ENCODE measurements at places on chromosomes 2 and 18.

DNA sequence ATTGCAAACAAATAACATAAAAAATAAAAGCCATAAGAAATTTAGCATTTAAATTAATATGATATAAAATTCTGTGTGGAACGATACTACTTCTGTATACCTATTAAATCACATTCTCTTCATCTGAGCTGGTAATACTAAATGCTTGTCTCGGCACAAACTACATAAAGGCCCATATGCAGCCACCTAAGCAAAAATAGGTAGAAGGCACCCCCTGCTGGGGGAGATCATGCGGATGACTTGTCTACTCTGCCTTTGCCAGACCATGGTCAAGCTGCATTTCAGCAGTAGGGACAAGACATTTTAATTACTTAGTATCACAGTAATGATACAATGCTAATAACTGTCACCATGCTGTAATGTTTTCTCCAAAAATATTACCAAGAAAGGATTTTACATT lies 108.0 kb downstream of the CDH19 start:
- peak; percentile 28 for DNase-seq

GRCh38 chr2:236956031-236956618 lies 129.6 kb upstream of the COPS8 start:
- DNase-seq = no peak

- DNase-seq = no peak
Measured at GRCh38 chr2:57892920-57893319, 153.7 kb upstream of the VRK2 start.

DNA sequence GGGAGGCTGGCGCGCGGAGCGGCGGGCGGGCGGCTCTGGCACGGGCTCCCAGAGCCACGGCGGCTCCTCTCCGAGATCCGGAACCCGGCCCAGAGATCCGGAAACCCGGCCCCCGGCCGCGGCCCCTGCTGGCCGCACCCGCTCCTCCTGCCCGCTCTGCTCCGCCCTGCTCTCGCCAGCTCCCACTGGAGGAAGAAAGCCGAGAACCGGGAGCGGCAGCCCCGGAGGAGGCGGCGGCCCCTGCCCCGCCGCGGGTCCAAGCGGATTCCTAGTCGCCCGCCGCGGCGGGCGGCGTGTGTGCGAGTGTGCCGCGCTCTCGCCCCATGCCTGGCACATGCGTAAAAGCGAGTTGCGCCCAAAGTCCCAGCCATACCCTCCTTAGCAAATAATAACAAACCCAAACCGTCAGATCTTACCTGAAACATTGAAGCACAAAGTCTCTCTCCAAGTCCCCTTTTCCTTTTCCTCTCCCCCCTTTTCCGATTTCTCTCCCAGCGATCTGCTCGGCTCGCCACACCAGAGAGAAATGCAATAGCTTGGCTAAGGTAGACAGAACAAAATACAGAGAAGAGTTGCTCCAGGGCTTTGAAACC lies 108.7 kb upstream of the KCTD1 start:
- no peak for DNase-seq

- peak; percentile 34 for DNase-seq
Measured at GRCh38 chr2:158575051-158575635, 118.4 kb downstream of the PKP4 start.

GRCh38 chr2:168024459-168024858 lies 222.9 kb downstream of the STK39 start:
- DNase-seq = no peak

DNA sequence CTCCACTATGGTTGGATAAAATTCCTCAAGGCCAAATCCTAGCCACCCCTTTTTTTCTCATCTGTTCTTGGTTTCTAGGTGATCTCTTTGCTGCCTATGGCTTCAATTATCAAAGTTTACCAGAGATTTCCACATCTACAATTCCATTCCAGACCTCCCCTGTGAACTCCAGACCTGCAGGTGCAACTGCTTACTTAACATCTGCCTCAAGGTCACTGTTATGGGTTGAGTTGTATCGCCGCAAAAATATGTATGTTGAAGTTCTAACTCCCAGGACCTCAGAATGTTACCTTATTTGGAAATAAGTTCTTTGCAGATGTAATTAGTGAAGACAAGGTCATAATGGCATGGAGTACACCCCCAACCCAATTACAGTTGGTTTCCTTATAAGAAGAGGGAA lies 60.4 kb upstream of the SOS1 start:
- DNase-seq = no peak

DNA sequence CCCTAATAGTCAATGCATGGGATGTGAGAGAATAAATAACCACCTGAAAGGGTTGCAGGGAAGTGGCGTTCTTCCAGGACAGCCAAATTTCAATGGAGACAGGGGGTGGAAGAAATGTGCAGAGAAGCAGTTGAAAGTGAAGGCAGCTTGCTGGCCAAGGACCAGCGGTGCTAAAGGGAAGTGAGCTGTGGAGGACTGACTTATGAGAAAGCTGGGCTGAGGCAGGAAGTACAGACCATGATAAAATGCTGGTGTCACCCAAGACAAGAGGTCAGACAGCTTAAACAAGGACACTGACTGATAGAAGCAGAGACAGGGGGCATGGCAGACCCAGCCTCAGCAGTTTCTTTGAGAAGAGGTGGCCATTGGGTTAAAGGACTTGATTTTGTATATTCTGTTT lies 106.7 kb downstream of the DTNB start:
- no peak for DNase-seq

DNA sequence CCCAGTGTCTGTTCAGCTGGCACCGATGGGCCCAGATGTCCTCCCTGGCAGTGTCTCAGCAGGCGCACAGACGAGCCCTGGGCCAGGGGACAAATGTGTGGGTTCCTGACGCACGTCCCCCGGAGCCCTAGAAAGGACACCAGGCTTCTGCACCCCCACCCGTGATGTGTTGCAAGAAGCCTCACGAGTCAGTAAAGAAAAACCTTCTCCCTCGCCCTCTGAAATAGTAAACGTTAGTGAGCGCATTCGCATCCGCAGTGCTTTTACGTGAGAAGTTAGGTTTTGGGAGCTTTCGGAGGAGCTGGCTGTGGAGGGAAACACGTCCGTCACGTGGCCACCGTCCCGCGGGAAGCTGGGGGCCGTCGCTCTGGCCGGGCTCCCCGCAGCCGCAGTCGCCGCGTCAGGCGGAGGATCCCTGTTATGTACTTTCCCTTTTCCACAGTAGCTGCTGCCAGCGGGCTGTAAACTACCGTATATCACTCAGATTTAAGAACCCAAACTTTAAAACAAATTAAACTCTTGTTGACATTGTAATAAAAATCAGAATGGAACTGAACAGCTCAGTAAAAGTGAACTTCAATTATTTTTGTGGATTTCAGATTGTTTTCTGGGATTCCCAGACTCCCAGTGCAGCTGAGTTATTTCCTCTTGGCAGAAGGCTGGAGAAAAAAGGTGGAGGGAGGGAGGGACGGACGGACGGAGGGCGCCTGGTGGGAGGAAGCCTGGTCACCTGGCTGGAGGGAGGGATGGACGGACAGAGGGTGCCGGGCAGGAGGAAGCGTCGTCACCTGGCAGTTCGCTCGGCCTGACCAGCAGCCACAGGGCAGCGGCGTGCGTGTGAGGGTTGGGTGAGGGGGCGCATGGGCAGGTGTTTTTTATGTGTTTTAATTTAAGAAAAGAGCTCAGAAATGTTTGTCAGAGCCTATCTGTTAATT lies 112.1 kb downstream of the NFATC1 start:
- no peak for DNase-seq

- no peak for DNase-seq
Measured at GRCh38 chr2:66070721-66071602, 364.0 kb upstream of the MEIS1 start.

DNA sequence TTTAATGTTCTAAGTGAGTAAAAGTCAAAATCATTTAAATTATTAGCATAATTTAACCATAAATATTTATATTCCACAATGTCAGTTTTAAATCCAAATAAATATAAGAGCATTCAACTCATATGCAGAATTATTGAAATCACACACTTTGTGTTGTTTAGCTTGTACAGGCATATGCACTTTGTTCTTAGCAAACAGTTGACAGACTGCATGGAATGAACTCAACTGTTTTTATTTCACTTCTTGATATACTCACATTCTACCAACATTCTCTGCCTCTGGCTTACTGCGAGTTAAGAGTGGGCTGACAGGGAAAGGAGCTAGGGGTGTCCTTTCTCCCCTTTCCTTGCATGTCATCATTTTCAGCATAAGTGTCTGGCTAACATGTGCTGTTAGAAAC lies 7.6 kb upstream of the PIEZO2 start:
- DNase-seq = no peak

GRCh38 chr2:106122157-106122556 lies 71.9 kb downstream of the UXS1 start:
- DNase-seq = no peak

- no peak for DNase-seq
Measured at GRCh38 chr2:128510701-128511397, 192.2 kb upstream of the HS6ST1 start.

- DNase-seq = no peak
Measured at GRCh38 chr18:44467718-44468117, 213.0 kb upstream of the SETBP1 start.
